Esophagus squamous epithelium (tissue), 5 donors: ENCODE measurements at places on chromosomes 7 and 10.

GRCh38 chr10:71287456-71287855 lies 31.6 kb upstream of the SLC29A3 start:
- no peak for DNase-seq

- DNase-seq: no peak
These were observed 89.0 kb upstream of the NPTX2 start for GRCh38 chr7:98528079-98528478.

DNA sequence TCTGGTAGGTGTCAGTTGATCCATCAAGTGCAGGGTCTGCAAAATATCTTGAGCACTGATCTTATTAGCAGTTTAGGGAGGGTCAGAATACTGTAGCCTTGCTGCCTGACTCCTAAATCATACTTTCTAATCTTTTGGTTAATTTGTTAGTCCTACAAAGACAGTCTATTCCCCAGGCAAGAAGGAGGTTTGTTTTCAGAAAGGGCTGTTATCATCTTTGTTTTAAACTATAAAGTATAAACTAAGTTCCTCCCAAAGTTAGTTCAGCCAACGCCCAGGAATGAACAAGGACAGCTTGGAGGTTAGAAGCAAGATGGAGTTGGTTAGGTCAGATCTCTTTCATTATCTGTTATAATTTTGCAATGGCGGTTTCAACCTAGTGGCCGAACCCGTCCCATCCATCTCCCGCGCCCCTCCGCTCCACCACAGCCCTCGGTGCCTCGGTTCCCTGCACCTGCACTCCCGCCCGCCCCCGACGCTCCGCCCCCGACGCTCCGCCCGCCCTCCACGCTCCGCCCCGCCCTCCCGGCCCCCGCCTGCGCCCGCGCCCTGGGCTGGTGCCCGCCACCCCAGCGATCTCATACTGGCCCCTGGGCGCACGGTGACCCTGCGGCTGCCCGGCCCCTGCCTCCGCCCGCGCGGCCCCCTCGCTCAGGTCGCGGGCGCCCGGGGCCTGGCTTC lies at the start of gene ADCK2:
Gene ADCK2 (plus strand): TSS at position 564 of the 681 bp plus-strand sequence. CDS start 386 bp downstream, outside the sequence.
- DNase-seq: no peak

- DNase-seq: no peak
These were observed 9.2 kb downstream of the NPFFR1 start for GRCh38 chr10:70274643-70275042.

GRCh38 chr7:99123571-99124033 lies 20.3 kb downstream of the SMURF1 start:
- DNase-seq: no peak

GRCh38 chr10:59079386-59080226 lies 96.8 kb upstream of the PHYHIPL start:
- DNase-seq: no peak

GRCh38 chr10:111128331-111129180 lies 51.7 kb downstream of the ADRA2A start:
- DNase-seq: no peak

GRCh38 chr7:16773326-16773725 lies 19.8 kb downstream of the TSPAN13 start:
- no peak for DNase-seq
